CD14-positive monocyte (primary cell): ENCODE measurements at places on chromosomes 13 and 19. TPM values are rescaled to one million over a fixed set of nuclear protein-coding genes. Genes with fewer than 3 reads are reported as not detected.

Gene CRB3
- polyA plus RNA-seq, result not detected

- no peaks in the 10 kb centered on the region for H3K27me3 ChIP-seq
- H3K4me1 ChIP-seq, result peaks cover 11% of the 10 kb centered on the region
- H3K27ac ChIP-seq, result no peak overlapping the region
- H3K4me3 ChIP-seq, result no peak overlapping the region
- no peaks in the 10 kb centered on the region for H3K36me3 ChIP-seq
Observed at GRCh38 chr13:91214031-91214430, 133.5 kb upstream of the MIR17HG start.

Gene CGB7
- polyA plus RNA-seq, result not detected in 2 replicates

DNA sequence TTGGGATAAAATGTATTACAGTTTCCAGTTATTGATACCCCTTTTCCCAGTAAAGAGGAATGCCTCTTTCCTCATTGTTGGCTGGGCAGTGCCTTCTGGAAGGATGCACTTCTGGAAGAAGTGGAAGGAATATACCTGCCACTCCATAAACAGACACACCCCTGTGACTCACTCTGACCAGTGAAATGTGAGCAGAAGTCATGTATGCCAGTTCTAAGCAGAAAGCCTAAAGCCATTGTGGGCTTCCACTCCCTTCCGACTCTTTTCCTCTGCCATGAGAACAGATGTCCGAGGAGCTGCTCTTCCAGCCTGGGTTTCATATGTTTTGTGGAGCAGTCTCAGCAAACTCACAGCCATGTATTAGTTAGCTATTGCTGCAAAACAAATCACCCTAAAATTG lies 166.1 kb upstream of the SERP2 start:
- H3K36me3 ChIP-seq, result no peaks in the 10 kb centered on the region
- H3K27ac ChIP-seq, result no peak overlapping the region
- no peak for DNase-seq
- H3K4me1 ChIP-seq, result no peaks in the 10 kb centered on the region

DNA sequence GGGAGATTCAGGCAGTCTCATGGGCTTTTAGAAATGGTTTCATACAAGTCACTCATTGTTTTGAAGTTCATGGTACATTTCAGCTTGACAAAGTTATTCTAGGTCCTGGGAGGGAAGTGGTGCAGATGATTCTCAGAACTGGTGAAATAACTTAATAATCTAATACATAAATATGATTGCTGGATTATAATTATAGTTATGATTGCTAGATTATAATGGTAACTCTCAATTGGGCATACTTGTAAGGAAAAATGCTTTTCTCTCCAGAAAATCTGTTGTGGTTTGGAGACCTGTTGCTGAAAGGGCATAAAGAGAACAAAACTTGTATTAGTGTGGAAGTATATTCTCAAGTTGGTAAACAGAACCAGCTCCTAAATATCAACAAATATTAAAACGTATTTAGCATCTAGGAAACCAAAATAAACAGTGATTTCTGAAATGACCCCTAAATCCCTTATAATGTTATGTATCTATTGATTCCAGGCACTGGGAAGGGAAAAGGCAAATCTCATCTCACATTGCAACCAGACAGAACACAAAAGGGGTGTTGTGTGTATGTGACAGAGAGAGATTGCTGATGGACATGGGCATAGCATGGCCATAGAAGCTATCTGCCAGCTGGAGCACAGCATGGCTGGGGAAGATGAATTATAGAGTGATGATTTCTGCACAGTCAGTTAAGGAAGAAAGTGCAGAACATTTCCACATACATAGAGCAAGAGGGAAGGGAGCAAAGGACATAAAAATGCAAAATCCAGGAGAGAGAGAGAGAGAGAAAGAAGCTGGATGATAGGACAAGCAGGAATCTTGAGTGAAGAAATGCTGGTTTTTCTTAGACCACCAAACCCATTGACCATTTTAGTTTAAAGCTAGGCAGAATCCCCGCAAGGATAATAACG lies 87.1 kb upstream of the FRY start:
- H3K27ac ChIP-seq, result peak overlapping the region; percentile 68
- no peak for DNase-seq
- H3K36me3 ChIP-seq, result peaks cover 6% of the 10 kb centered on the region
- H3K27me3 ChIP-seq, result no peaks in the 10 kb centered on the region
- H3K4me3 ChIP-seq, result no peak overlapping the region

- peaks cover 43% of the 10 kb centered on the region for H3K36me3 ChIP-seq
- DNase-seq, result peak; percentile 28
- H3K4me3 ChIP-seq, result no peak overlapping the region
- H3K4me1 ChIP-seq, result no peaks in the 10 kb centered on the region
- H3K27ac ChIP-seq, result no peak overlapping the region
Observed at GRCh38 chr19:48152551-48152950, 17.6 kb downstream of the LIG1 start.

Gene LILRA6
- polyA plus RNA-seq, result 65.7 TPM

GRCh38 chr13:35961461-35962220 lies 169.5 kb downstream of the DCLK1 start:
- H3K27ac ChIP-seq, result no peak overlapping the region
- H3K4me3 ChIP-seq, result no peak overlapping the region
- no peak for DNase-seq
- H3K36me3 ChIP-seq, result no peaks in the 10 kb centered on the region
- H3K27me3 ChIP-seq, result no peaks in the 10 kb centered on the region

DNA sequence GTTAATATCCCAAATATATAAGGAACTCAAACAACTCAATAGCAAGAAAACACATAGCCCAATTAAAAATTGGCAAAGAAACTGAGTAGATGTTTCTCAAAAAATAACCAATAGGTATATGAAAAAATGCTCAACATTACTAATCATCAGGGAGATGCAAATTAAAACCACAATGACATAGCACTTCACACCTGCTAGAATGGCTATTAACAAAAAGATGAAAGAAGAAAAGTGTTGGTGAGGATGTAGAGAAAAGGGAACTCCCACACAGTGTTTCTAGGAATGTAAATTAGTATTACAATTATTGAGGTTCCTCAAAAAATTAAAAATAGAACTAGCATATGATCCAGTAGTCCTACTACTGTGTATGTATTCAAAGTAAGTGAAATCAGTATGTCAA lies 1212.8 kb downstream of the DIAPH3 start:
- H3K4me1 ChIP-seq, result no peaks in the 10 kb centered on the region
- H3K27ac ChIP-seq, result no peak overlapping the region
- no peak overlapping the region for H3K4me3 ChIP-seq
- no peaks in the 10 kb centered on the region for H3K27me3 ChIP-seq

DNA sequence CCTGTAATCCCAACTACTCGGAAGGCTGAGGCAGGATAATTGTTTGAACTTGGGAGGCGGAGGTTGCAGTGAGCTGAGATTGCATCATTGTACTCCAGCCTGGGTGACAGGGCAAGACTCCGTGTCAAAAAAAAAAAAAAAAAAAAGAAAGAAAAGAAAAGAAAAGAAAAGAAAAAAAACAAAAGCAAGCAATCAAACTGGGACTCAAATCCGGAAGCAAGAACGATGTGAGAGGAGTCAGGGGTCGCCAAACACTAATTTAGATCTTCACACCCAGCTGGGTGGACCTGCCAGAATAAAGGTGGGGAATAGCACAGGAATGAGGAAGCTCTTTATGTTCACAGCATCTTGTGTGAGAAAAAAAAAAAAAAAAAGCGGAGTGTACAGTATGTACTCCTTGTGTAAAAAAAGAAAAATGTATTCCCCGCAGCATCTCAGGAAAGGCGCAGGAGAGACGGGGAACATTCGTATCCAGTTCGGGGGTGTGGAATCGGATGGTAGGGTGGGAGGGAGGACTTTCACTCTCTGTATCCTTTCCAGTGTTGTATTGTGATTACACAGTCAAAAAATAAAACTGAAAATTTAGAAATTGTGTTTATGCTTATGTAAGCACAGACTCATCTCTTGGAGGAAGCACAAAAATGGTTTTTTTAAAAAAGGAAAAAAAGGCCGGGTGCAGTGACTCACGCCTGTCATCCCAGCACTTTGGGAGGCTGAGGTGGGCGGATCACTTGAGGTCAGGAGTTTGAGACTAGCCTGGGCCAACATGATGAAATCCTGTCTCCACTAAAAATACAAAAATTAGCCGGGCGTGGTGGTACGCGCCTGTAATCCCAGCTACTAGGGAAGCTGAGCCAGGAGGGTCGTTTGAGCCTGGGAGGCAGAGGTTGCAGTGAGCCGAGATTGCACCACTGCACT lies 7.6 kb downstream of the DNAJB1 start:
- peaks cover 17% of the 10 kb centered on the region for H3K36me3 ChIP-seq
- H3K4me1 ChIP-seq, result peaks cover 63% of the 10 kb centered on the region
- peak overlapping the region; percentile 68 for H3K27ac ChIP-seq
- DNase-seq, result peak; percentile 82
- H3K27me3 ChIP-seq, result no peaks in the 10 kb centered on the region
- no peak overlapping the region for H3K4me3 ChIP-seq

Gene PLK5
- polyA plus RNA-seq, result not detected

Gene RAB3A
- 6.5 and 8.7 TPM in 2 replicates for polyA plus RNA-seq

Gene TLE2
- not detected for polyA plus RNA-seq
